ENCODE measurements at places on chromosomes 11 and 22.

GRCh38 chr11:116773203-116774097 lies 663 bp upstream of the BUD13 start:
- DNase-seq = no peak

- no peak for DNase-seq
Observed at GRCh38 chr22:27571463-27572277, 229.9 kb downstream of the MN1 start.

DNA sequence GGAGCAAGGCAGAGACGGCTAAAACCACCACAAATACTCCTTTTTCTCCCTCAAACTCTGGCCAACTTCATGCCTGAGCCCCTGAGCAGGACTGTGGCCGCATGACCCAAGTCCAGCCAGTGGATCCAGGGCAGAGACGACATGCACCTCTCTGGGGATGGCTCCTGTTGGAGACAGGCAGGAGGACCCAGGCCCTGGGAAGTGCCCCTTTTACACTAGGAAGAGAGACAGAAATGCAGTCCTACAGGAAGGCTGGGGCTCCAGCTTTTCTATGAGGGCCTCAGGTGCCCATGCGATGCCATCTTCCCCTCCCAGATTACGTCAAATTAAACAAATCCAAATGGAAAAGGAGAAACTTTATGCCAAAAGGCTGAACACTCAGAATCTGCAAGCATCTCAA lies 498.0 kb downstream of the BRD1 start:
- no peak for DNase-seq

DNA sequence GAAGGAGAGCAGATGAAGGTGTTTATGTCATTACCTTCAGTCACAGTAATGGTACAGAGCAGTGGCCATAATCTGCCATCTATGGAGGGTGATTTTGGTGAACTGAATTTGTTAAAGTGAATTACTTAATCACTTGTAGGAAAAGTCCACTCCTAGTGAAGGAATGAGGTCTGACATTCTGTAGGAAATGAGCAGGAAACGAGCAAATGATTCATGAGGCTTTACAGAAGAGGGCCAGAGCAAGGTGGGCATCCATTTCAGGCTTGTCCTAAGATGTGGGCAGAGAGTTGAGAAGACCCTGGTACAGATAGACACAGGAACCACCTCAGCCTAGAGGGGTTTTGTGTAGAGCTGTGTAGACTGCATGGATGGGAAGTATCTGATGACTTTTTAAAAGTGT lies 6.0 kb upstream of the SGSM3 start:
- DNase-seq = no peak

GRCh38 chr11:88414385-88414861 lies 76.9 kb upstream of the CTSC start:
- no peak for DNase-seq

DNA sequence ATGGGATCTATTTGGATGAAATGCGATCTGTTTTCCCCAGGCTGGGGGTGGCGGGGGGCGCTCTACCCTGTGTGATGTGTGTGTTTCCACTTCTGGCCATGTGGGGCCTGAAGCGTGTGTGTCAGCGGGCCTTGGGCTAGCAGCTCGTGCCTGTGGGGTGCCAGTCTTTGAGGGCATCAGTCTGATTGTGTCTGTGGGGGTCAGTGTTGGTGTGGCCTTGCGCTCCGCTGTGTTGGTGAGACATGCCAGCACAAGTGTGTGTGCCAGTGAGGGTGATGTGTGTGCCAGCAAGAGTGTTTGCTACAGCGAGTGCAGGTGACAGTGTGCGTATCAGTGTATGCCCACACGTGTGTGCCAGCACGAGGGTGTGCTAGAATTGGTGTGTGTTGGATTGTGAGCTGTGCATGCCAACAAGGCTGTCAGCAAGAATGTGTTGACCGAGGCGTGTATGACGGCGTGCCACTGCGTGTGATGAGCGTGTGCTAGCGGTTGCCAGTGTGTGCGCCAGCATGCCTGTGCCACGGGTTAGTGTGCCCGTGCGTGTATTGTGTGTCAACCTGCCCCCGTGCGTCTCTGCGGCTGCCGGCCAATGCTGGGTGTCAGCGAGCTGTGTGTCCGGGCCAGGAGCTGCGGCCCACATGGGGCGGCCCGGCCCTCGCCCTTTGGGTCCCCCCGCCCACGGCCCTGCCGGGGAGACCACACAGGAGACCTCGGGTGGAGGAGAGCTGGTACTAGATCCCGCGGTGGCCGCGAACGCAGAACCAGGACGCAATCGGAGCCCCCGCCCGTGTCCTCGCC lies 519 bp downstream of the ARRB1 start:
- peak; percentile 14 for DNase-seq

- no peak for DNase-seq
Observed at GRCh38 chr11:85589373-85589772, 37.8 kb downstream of the DLG2 start.

- DNase-seq = no peak
Observed at GRCh38 chr11:14336507-14337503, 22.2 kb downstream of the RRAS2 start.

- DNase-seq = no peak
Observed at GRCh38 chr11:97739932-97740800, 1280.6 kb upstream of the CNTN5 start.

DNA sequence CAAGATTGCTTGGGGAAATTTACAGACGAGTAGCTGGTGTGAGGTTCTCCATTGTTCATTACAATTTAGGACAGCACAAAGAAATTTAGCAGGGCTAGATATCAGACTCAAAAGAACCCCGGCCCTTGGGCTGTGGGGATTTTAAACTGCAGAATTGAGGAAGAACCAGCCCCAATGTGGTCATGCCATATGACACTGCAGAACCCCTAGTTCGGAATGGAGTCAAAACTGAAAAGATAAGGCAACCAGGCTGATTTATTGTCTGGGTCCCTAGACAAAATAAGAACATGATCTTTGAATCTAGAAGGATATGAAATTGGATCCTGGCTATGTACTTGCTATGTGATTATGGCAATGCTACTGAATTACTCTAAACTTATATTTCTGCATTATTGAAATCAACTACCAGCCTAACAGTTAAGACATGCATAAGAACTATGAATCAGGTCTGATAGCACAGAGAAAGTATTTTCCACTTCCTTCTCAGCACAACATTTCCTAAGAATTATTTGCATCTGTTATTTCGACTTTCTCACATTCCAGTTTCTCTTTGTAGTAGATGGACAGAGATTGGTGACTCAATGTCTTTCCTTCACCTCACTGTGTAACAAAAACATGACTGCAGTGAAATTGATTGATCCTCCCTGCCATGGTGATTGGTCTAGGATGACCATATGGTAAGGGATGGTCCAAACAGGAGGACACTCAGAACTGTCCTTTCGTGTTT lies 13.2 kb downstream of the MMP3 start:
- DNase-seq = no peak

DNA sequence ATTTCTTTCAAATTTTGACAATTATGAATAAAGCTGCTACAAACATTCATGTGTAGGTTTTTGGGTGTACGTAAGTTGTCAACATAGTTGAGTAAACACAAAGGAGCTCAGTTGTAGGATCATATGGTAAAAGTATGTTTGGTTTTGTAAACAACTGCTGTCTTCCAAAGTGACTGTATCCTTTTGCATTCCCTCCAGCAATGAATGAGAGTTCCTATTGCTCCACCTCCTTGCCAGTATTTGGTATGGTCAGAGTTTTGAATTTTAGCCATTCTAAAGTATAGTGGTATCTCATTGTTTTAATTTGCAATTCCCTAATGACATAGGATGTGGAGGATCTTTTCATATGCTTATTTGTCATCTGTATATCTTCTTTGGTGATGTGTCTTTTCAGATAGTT lies 28.0 kb upstream of the PHOX2A start:
- no peak for DNase-seq

GRCh38 chr11:118232659-118233058 lies 7.8 kb upstream of the JAML start:
- no peak for DNase-seq

Data from T follicular helper cell (primary cell).